GM18507 (cell line): ENCODE measurements at places on chromosomes 1 and 21.
A peak's percentile ranks its signal among the peaks of the same experiment; 100 is the strongest.

- DNase-seq: no peak
These were observed 2.9 kb downstream of the OR10J5 start for GRCh38 chr1:159532922-159533321.

- no peak for DNase-seq
These were observed 318.9 kb downstream of the AJAP1 start for GRCh38 chr1:4973341-4973740.

- no peak for DNase-seq
These were observed 15.9 kb downstream of the PEA15 start for GRCh38 chr1:160221089-160221488.

- no peak for DNase-seq
These were observed 193.2 kb downstream of the KAZN start for GRCh38 chr1:14791654-14792053.

DNA sequence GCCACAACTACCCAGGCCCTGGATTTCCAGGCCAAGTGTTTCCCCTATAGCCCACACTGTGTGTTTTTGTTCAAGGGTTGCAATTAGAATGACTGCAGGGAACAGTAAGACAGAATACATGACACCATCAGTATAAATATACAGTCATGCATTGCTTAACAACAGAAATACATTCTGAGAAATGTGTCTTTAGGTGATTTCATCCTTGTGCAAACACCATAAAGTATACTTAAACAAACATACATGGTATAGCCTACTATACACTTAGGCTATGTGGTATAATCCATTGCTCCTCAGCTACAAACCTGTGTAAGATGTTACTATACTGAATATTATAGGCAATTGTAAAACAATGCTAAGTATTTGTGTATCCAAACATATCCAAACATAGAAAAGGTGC, 7.5 kb upstream of the SLC44A5 start:
- no peak for DNase-seq

- DNase-seq: no peak
These were observed 24.1 kb upstream of the FCRL3 start for GRCh38 chr1:157724537-157725220.

GRCh38 chr21:45516071-45516670, 26.1 kb downstream of the SLC19A1 start:
- no peak for DNase-seq

- peak; percentile 48 for DNase-seq
These were observed 65.5 kb downstream of the NID1 start for GRCh38 chr1:235999259-235999925.

DNA sequence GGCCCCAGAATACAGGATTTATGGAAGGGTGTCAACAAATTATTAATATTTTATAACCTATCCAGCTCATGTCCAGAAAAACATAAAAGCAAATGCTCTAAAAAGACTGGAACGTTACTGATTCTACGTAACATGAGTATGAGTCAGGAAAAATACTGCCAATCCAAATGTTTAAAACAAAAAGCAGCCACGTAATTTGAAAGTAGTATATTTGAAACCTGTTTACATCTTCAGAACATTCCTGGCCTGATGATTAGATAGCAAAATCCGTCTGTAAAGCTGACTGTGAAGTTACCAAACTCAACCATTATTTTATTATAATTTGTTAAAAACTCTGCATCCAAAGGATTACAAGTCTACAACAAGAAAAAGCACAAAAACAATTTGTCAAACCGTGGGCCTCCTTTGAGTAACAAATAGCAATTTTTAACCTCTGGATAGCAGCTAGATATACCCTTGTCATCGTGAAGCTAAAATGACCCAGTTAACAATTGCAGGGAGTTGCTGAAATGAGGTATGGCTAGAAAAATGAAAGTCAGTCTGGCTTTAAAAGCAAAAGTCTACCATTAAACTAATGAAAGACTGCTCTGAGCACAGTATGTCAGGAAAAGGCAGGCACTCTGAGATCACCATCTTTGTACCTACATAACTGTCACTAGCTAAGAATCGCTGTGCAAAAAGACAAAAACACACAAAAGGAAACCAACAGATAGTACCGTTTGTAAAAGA, 1.2 kb downstream of the UBR4 start:
- DNase-seq: no peak

GRCh38 chr1:22600071-22600816, 36.2 kb upstream of the C1QA start:
- DNase-seq: no peak

DNA sequence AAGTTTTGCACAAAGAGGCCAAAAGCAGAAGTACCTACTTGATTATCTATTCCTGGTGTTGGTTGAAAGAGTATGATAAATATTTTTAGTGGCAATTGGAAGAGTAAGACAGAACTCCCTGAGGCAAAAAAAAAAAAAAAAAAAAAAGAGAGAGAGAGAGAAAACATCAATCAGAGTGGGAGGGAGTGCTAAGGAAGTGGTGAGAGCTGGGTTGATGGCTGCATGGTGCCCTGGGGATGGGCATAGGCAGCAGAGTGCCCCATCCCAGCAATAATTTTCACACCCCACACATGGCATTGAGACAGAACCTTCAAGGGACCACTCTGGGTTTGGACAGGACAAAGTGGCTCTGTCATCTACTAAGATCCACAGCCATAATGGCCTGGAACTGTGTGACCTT, 59.4 kb upstream of the FAM20B start:
- DNase-seq: no peak

GRCh38 chr1:242946206-242946605, 308.9 kb downstream of the CEP170 start:
- DNase-seq: no peak

DNA sequence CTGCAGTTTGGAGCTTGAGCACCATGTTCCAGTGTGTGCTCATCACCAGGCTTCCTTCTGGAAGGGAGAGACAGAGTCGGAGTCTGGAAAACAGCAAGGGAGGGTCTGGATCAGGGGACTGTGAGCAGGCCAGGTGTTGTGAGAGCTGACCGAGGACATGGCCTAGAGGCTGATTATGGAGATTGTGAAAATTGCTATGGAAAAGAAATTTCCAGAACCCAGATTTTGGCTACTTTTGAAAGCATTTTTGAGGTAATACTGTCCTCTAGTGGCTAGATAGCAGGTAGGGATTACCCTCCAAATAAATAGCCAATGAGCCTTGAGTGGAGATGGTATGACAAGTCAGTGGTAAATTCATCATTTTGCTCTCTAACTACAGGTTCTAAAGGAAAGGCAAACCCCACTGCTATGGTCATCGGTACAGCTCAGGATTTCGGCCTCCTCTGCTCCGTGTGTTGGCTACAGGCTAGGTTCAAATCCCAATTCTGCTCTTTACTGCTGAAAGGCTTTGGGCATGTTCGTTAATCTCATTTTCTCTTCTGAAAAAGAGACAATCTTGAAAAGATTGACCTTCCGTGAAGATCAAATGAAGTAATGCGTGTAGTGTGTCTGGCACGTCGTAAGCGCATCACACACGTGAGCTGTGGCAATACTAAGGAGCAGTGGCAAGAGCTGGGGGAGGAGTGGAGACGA, 1.0 kb upstream of the HAO2 start:
- peak; percentile 20 for DNase-seq

GRCh38 chr1:41700581-41700980, 216.1 kb upstream of the EDN2 start:
- DNase-seq: no peak

- no peak for DNase-seq
These were observed 205.6 kb downstream of the ATG4C start for GRCh38 chr1:62989497-62989896.

DNA sequence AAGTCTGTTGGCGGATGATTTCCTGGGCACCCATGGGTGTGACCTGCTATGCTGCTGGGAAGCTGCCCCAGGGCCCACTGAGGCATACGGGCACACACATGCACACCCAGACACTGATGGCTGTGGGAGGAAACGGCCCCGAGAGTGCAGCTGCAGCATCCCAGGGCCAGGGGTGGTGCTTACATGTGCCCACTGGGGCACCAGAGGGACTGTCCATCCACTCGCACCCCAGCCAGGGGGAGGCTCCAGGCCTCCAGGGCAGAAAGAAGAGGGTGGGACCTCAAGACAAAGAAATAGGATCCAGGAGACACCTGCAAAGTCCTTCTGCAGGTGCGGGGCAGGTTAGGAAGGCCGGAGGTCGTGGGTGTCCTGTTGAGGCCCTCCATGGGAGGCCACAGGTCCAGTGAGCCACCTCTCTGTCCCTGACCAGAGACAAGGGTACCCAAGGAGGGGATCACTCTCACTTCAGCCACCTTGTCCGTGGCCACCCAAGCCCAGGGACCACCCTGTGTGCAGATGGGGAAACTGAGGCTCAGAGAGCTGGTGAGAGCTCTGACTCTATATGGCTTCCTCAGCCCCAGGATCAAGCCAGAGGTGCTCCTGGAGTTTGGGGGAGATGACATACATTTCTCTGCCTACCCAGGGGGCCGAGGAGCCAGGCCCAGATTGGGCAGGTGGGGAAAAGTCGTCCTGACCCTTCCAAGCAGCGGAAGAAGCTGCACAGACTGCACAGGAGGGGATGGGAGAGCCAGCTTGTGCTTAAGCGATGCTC, 57.1 kb downstream of the WNT9A start:
- DNase-seq: no peak

DNA sequence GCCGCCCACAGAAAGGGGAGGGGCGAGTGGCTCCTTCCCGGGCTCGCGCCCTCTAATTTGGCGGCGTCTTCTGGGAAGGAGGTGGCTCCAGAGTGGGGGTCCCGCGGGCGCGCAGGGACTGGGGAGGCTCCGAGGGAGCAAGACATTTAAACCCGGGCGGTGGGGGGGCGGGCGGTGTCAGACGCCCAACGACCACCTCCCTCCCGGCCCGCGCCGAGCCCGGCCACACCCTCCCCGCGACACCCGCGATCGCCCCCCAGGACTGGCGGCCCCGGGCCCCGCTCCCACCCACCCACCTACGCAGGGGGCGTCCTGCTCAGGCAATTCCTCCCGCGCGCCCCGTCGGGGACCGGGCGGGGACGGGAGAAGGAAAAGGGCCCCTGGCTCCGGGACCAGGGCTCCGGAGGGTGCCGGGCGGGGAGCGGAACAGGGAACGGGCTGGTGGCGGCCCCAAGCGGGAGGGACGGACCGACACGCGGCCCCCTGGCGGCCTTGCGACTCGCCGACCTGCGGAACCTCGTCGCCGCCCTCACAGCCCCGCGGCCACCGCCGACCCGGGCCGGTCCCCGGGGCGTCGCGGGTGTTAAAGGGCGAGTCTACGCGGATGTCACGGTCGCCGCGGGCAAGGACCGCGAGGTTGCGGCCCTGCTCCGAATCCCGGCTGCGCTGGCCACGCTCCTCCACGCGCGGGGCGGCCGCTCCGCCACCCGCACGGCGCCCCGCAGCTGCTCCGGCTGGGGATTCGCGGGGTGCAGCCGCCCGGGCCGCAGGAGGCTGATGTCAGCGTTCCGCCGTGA, 94.0 kb upstream of the FMN2 start:
- no peak for DNase-seq

DNA sequence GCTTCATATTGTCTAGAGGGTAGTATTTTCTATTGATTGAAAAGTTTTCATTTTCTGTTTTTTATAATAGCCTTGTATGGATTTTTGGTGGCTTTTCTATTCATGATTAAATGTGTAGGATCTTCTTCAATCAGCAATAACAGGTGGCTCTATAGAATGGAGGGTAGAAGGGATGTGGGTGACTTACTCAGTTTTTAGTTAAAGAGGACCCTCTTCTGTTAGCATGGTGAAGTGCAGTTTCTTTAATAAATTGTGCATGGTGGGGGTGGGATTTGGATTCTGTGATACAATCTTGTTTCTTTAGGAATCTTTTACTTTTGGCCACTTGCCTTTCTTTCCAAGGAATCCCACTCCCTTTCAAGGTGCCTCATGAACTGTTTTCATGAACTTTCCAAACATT, 64.7 kb downstream of the SLC35A3 start:
- DNase-seq: no peak

DNA sequence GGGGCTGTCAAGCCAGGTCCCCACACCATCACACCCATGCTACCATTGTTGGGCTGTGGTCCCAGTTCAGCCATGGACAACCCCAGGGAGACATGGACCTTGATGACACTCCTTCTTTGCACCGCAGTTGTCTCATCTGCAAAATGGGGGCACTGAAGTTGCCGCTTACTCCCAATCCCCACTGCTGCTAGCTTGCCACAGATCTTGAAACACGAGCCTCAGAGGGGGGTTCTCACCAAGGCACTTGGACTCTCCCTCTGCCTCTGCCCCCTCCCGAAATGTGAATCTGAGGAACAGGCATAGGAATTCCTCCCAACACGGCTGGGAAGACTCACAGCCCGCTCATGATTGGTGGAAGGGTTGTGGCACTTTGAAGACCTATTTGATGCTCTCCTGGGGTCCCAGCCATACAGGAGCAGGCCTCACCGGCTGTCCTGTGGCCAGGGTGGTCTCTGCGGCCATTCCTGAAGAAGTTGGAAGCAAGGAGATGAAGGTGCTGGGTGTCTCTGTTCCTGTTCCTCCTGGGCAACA, 31.1 kb downstream of the RUNX3 start:
- no peak for DNase-seq

- no peak for DNase-seq
These were observed 85.8 kb downstream of the FNBP1L start for GRCh38 chr1:93533677-93534076.

DNA sequence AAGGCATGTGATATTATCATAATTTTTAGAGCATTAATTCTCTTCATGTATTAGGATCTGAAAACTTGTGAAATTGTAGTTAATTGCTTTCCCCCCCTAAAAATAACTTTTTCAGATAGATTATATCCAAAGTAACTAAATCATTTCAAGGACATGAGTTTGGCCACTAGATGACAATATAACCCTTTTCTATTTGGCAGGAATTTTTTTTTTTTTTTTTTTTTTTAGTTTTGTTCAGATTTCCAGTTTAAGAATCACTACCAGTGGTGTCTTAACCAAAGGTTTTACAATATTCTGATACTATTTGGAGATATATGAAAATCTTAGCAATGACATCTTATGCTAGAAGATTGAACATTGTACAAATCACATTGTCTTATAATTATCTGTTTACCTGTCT, 370.8 kb downstream of the AMY1C start:
- DNase-seq: no peak

DNA sequence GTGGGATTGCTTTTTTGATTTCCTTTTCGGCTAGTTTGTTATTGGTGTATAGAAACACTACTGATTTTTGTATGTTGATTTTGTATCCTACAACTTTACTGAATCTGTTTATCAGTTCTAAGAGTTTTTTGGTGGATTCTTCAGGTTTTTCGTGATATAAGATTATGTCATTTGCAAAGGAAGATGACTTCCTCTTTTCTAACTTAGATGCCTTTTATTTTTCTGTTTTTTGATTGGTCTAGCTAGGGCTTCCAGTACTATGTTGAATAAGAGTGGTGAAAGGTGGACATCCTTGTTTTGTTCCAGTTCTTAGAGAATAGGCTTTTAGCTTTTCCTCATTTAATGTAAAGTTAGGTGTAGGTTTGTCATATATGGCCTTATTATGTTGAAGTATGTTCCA, 13.1 kb upstream of the NHLH2 start:
- no peak for DNase-seq
